Occipital lobe (tissue), 3 donors: ENCODE measurements at places on chromosomes 5 and 9.

- DNase-seq, result no peak
These were observed 2365.9 kb downstream of the MAT2B start for GRCh38 chr5:165871291-165871690.

DNA sequence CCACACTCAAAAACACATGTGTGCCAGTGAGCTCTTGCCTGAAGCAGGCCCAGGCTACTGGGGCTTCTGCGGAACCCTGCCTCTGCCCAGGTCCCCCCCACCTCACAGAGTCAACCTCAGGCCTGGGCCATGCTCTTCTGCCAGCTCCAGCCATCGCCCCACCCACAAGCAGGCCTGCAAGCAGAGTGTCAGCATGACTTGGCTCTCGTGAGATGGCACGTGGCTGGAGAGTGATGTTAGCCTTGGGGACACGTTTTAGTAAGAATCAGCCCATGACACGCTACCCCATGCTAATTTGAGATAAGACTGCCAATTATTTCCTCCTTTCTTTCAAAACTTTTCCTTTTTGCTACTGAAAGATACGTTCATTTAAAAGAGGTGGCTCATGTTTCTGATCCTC is 351.7 kb downstream of the IRX2 start:
- no peak for DNase-seq

DNA sequence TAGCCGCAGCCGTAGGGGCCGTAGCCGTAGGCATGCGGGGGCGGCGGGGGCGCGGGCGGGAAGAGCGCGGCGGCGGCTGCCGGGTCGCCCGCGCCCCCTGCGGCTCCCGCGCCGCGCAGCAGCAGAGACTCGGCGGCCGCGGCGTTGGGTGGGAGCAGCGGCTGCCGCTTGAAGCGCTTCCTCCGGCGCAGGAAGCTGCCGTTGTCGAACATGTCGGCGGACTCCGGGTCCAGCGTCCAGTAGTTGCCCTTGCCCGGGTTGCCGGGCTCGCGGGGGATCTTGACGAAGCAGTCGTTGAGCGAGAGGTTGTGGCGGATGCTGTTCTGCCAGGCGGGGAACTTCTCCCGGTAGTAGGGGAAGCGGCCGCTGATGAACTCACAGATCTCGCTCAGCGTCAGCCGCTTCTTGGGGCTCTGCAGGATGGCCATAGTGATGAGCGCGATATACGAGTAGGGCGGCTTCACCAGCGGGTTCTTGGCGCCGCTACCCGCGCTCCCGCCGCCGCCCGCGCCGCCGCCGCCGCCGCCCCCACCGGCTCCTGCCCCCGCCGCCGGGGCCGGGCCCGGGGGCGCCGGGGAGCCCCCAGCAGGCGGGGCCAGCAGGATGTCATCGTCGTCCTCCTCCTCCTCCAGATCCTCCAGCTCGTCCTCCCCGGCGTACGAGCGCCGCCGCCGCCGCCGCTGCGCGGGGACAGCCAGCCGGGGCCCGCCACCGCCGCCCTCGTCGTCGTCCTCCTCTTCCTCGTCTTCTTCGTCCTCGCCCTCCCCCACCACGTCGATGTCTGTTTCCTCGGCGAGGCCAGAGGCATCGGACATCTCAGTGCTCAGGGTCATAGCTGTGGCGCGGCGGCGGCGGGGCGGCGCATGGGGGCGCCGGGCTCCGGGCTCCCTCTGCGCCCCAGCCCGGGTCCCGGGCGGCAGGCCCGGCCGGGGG is 781 bp downstream of the FOXD1 start:
- DNase-seq, result no peak

DNA sequence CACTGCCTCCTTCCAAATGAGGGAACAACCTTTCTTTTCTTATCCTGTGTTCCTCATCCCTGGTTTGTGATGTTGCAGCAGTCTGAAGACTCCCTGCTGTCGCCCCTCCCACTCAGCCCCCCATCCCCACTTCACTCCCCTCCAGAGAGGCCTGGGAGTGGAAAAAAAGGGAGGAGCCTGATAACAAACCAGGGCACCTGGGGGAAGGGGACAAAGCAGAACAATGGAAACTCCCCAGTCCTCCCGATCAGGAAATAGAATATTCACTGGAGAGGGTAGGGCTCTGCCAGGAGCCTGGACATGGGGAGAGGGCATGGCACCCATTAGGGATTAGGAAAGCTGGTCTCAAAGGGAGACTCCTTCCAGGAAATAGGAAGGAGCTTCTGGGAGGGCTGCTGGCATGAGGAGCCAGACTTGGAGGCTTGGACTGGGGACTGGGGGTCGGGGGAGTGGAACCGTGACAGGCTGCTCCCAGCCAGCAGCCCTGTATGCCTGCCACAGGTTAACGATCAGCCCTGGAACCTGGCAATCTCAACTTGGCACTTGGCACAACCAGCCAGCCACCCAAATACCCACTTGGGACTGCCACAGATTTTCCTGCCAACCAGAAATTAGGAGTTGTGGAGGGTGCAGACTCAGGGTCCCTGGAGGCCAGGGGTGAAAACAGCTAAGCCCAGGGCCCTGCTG is 20.0 kb downstream of the PCDH1 start:
- DNase-seq, result no peak

DNA sequence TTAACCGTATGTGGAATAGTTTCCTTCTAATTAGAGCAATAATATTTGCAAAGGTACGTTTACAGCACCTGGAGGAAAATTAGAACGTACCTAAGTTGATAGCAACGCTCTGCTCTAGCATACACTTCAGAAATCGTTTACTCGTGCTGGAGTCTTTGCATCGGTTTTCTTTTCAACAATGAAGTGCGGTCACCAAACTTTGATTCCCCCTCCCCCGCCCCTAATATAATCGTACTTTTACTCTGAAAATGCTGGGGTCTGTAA is 506 bp downstream of the ADAMTS19 start:
- DNase-seq, result no peak

DNA sequence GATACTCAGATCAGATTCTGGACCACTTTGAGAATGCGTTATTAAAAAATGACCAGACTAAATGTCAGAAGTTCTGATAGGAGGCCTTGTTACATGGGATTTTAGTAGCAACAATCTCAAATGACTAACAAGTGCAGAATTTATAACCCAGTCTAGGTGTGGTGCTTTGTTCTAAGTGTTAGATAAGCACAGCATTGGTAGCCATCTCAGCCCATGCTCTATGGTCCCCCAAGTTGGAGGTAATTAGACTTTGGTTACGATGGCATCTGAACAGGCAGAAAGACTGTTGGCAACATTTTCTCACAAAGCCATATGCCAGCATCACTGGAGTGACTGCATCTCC is 140.4 kb upstream of the RPS23 start:
- no peak for DNase-seq

- no peak for DNase-seq
These were observed 7.5 kb upstream of the OTULINL start for GRCh38 chr5:14574096-14574495.

DNA sequence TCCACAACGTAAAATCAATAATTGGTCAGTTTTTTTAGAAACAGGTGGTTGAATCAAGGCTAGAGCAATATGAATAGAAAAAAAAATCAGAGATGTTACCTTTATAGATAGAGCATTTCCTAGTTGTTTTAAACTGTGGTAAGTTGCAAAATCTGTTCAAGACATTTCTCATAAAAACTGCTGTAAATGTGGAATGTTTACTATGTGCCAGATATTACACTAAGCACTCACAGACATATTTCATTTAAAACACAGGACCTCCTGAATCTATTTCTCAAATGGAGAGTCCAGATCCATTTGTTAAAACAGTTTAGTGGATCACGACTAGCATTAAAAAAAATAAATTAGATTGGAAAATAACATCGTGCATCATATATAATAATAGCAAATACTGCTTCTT is 570.0 kb upstream of the ZNF608 start:
- DNase-seq, result no peak

GRCh38 chr5:79416499-79416898 is 97.4 kb downstream of the HOMER1 start:
- DNase-seq, result no peak
